Activated CD8-positive, alpha-beta memory T cell treated with anti-CD3 and anti-CD28 coated beads, Interleukin-2, amount 10 ng/mL, durations not matched to agents 7 days and 5 days (primary cell): ENCODE measurements at places on chromosomes 16 and 17. TPM values are rescaled to one million over a fixed set of nuclear protein-coding genes. Genes with fewer than 3 reads are reported as not detected.
A peak's percentile ranks its signal among the peaks of the same experiment; 100 is the strongest.

The NPIPA3 gene
- 0.50 TPM for total RNA-seq

The NPIPB8 gene
- 1.0 TPM for total RNA-seq

The BMERB1 gene
- 4.5 TPM for total RNA-seq

The SYNRG gene
- total RNA-seq: 90.8 TPM

The CTU2 gene
- total RNA-seq: 40.0 TPM

The MFAP4 gene
- total RNA-seq: not detected

The CRISPLD2 gene
- not detected for total RNA-seq

The TAC4 gene
- not detected for total RNA-seq

The MYH2 gene
- not detected for total RNA-seq

- H3K4me3 ChIP-seq: no peak overlapping the region
- no peak overlapping the region for H3K27ac ChIP-seq
- H3K36me3 ChIP-seq: peaks cover 16% of the 10 kb centered on the region
- DNase-seq: no peak
- H3K4me1 ChIP-seq: peaks cover 2% of the 10 kb centered on the region
These were observed 61.7 kb downstream of the MARF1 start for GRCh38 chr16:15581127-15581815.

DNA sequence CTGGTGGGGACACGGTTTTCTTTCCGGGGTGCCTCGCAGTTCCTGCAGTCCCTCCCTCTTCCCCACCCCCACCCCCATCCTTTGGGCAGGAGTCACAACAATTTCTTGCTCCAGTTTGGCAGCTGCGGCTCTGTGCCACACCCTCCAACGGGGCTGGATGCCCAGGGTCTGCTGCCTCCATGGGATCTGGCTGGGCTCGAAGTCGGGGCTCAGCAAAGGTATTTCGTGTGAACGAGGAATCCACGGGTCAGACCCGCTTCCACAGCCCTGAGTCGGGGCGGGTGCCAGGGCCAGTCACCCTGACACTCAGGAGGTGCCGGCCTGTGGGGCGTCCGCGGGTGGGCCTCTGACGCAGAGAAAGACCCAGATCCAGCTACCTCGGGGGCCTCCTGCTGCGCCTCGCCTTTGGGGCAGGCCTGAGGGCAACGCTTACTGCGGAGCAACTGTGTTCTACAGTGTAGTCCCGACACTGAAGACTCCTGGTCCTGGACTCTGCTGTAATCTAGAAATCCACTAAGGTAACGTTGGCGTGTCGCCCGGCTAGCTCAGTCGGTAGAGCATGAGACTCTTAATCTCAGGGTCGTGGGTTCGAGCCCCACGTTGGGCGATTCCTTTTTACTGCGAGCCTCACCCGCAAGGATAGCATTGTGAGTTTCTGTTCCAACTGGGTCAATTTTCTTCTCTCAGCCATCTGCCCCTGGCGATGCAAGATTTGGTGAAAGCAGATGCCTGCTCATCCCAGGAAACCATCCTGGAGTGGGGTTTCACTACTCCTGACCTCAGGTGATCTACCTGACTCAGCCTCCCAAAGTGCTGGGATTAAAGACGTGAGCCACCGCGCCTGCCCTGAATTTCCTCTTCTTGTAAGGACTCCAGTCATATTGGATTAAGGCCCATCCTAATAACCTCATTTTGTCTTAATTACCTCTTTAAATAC, 12.6 kb upstream of the OR1F1 start:
- H3K27ac ChIP-seq: no peak overlapping the region
- peaks cover 86% of the 10 kb centered on the region for H3K27me3 ChIP-seq
- no peak for DNase-seq
- no peaks in the 10 kb centered on the region for H3K36me3 ChIP-seq
- no peak overlapping the region for H3K4me3 ChIP-seq
- peaks cover 37% of the 10 kb centered on the region for H3K4me1 ChIP-seq

- H3K4me1 ChIP-seq: peaks cover 12% of the 10 kb centered on the region
- no peak for DNase-seq
- H3K27ac ChIP-seq: no peak overlapping the region
- H3K36me3 ChIP-seq: peaks cover 1% of the 10 kb centered on the region
These were observed 42.9 kb downstream of the GAS7 start for GRCh38 chr17:10155371-10156076.

GRCh38 chr17:75808905-75809621, 24.5 kb downstream of the UNK start:
- peaks cover 1% of the 10 kb centered on the region for H3K4me1 ChIP-seq
- no peaks in the 10 kb centered on the region for H3K27me3 ChIP-seq
- no peak for DNase-seq
- no peaks in the 10 kb centered on the region for H3K36me3 ChIP-seq
- H3K27ac ChIP-seq: no peak overlapping the region
- no peak overlapping the region for H3K4me3 ChIP-seq

DNA sequence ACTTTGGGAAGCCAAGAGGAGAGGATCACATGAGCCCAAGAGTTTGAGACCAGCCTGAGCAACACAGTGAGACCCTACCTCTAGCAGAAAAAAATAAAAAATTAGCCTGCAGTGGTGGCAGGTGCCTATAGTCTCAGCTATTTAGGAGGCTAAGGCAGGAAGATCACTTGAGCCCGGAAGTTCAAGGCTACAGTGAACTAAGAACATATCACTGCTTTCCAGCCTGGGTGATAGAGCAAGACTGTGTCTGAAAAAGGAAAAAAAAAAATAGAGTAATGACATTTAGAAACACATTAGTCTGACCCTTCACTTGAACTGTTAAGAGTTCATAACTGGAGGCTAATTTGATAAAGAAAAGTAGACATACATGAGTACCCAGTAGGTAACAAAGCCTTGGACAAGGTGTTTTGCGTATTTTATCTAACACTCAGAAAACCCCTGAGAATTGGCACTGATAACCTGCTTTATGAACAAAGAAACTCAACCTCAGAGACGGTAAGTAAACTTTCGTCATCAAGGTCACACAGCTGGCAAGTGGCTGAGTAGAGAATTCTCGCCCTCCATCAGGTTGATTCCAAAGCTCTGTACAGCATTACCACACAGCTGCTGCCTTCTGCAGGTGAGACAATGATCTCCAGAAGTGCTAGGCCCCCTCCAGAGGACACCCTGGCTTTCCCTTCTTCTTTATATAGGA, 101.1 kb downstream of the SMG6 start:
- peaks cover 24% of the 10 kb centered on the region for H3K36me3 ChIP-seq
- DNase-seq: no peak
- no peaks in the 10 kb centered on the region for H3K27me3 ChIP-seq
- peak overlapping the region; percentile 37 for H3K4me3 ChIP-seq
- H3K27ac ChIP-seq: peak overlapping the region; percentile 81

DNA sequence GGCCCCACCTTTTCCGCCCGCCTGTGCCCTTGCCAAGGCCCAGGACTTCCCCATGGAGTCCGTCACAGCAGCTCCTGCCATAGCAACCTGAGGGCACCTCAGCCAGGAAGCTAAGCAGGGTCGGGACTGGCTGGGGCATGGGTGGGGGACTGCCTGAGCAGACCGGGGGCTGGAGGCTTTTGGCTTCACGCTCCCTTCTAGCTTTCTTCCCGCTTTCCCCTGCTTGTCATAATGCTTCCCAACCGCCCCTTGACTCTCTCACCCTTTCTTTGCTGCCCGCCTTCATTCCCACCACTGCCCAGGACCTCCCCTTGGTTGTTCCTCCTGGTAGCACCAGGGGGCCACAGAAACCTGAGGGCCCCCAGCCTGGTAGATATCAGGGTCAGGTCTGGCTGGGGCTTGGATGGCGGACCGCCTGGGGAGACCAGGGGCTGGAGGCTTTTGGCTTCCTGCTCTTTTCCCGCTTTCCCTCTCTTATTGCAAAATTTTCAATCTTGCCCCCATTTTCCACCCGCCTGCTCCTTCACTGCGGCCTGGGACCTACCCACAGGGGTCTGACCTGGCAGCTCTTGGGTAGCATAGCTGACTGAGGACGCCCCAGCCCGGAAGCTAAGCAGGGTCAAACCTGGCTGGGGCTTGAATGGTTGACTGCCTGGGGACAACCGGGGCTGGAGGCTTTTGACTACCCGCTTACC, 2287.7 kb downstream of the TP53TG3F start:
- no peaks in the 10 kb centered on the region for H3K27me3 ChIP-seq
- no peak overlapping the region for H3K4me3 ChIP-seq
- H3K4me1 ChIP-seq: no peaks in the 10 kb centered on the region
- no peak overlapping the region for H3K27ac ChIP-seq

- DNase-seq: no peak
- no peaks in the 10 kb centered on the region for H3K36me3 ChIP-seq
- no peaks in the 10 kb centered on the region for H3K4me1 ChIP-seq
- no peak overlapping the region for H3K4me3 ChIP-seq
- H3K27ac ChIP-seq: no peak overlapping the region
These were observed 9.4 kb upstream of the MYLK3 start for GRCh38 chr16:46757339-46758050.

DNA sequence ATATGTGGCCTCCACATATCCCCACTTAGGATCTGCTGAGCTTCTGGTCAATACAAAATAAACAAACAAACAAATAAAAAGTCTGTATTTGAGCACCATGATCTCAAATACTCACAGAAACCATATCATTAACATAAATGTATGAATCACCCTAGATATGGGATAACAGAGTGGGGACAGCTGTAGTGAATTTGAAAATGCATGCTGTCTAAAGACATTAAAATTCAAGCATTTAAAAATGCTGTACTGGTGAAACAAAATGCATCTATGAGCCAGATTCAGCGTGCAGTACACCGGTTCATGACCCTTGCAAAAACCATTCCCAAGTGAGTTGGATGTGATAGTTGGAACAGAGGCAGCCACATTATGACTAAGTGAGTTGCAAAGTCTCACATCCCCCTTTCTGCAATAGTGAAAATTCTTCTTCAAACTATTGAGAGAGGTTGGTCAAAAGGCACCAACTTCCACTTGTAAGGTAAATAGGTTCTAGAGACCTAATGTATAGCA, 12.3 kb downstream of the GRIN2A start:
- H3K36me3 ChIP-seq: no peaks in the 10 kb centered on the region
- H3K4me1 ChIP-seq: no peaks in the 10 kb centered on the region
- H3K27me3 ChIP-seq: peaks cover 3% of the 10 kb centered on the region
- DNase-seq: no peak
- H3K4me3 ChIP-seq: no peak overlapping the region
- H3K27ac ChIP-seq: no peak overlapping the region

GRCh38 chr17:32873114-32873513, 3.8 kb downstream of the MYO1D start:
- no peak for DNase-seq
- peaks cover 16% of the 10 kb centered on the region for H3K4me1 ChIP-seq
- H3K27ac ChIP-seq: no peak overlapping the region
- H3K27me3 ChIP-seq: peaks cover 8% of the 10 kb centered on the region
- H3K4me3 ChIP-seq: no peak overlapping the region
- H3K36me3 ChIP-seq: no peaks in the 10 kb centered on the region

DNA sequence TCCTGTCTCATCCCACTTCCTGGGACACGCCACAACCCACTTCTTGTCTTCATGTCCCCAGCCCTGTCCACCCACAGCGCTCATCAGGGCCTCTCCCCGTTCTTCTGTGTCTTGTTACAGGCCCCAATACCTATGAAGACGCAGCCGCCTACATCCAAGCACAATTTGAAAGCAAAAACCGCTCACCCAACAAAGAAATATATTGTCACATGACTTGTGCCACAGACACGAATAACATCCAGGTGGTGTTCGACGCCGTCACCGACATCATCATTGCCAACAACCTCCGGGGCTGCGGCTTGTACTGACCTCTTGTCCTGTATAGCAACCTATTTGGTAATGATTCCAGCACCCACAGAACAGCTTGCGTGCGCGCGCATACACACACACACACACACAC, 70.6 kb downstream of the AMFR start:
- no peaks in the 10 kb centered on the region for H3K27me3 ChIP-seq
- H3K4me3 ChIP-seq: no peak overlapping the region
- peaks cover 1% of the 10 kb centered on the region for H3K36me3 ChIP-seq
- no peak for DNase-seq

DNA sequence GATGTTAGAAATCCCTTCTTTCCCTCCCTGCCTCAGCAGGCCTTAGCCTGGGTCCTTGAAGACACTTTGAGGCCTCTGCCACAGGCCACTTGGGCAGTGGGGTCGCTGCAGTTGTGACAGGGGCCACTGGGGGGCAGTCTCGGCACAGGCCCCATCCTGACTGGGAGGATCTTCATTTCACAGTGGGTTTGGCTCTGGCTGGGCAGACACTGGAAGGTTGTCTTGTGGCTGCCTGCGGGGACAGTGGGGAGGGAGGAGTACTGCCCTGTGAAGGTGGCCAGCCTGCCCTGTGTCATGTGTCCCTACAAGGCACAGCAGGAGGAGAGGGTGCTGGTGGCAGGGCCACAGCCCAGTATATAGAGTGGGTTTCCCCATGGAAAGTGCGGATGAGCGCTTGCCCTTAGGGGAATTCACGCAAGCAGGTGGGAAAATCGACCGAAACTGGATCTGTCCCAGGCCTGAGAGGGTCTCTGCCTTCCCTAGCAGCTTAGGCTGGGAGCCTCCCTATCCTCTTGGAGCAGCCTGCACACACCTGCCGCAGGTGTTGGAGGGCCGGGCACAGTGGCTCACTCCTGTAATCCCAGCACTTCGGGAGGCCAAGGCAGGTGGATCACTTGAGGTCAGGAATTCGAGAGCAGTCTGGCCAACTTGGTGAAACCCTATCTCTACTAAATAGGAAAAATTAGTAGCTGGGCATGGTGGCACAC, 28.8 kb downstream of the GINS2 start:
- H3K4me3 ChIP-seq: no peak overlapping the region
- no peak overlapping the region for H3K27ac ChIP-seq
- no peaks in the 10 kb centered on the region for H3K4me1 ChIP-seq
- H3K27me3 ChIP-seq: no peaks in the 10 kb centered on the region
- H3K36me3 ChIP-seq: peaks cover 17% of the 10 kb centered on the region
- peak; percentile 75 for DNase-seq

GRCh38 chr16:77949445-77949844, 72.9 kb upstream of the CLEC3A start:
- no peak overlapping the region for H3K27ac ChIP-seq
- DNase-seq: no peak
- H3K4me3 ChIP-seq: no peak overlapping the region
- no peaks in the 10 kb centered on the region for H3K4me1 ChIP-seq
- peaks cover 8% of the 10 kb centered on the region for H3K27me3 ChIP-seq

DNA sequence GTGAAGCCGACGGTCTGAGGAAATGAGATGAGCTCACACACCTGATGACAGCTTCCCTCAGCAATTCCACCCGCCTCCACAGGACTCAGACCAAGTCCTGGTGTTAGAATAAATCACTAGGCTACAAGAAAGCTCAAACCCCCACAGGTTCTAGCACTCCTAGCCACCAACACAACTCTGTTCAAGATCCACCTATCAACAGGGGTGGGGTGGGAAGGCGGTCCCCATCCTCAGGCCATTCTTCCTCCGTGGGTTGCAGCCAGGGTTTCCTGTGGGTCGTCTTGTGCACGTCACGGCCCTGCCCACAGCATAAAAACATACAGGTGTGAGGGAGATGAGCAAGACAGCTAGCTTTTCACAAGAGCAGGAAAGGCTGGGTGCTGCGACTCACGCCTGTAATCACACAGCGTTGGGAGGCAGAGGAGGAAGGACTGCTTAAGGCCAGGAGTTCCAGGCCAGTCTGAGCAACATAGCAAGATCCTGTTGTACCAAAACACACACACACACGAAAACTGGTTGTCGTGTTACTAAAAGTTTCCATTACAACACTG, 81.1 kb downstream of the ANKRD11 start:
- peak; percentile 81 for DNase-seq
- no peaks in the 10 kb centered on the region for H3K27me3 ChIP-seq
- H3K36me3 ChIP-seq: peaks cover 8% of the 10 kb centered on the region
- H3K4me3 ChIP-seq: peak overlapping the region; percentile 6
- peak overlapping the region; percentile 89 for H3K27ac ChIP-seq
